ENCODE measurements at places on chromosomes 7 and 10.

- no peak for ATAC-seq
Observed at GRCh38 chr7:14835384-14835783, 67.2 kb downstream of the DGKB start.

GRCh38 chr7:3272691-3273141 lies 28.3 kb upstream of the SDK1 start:
- ATAC-seq: no peak

- ATAC-seq: no peak
Observed at GRCh38 chr10:129653861-129654260, 186.8 kb downstream of the MGMT start.

- ATAC-seq: no peak
Observed at GRCh38 chr10:72043016-72043834, 45.1 kb downstream of the SPOCK2 start.

GRCh38 chr10:52463826-52464225 lies 149.7 kb downstream of the DKK1 start:
- ATAC-seq: no peak

GRCh38 chr7:65239324-65239706 lies 134.3 kb upstream of the ZNF92 start:
- ATAC-seq: peak; percentile 6

GRCh38 chr10:109902992-109903947 lies 20.0 kb downstream of the XPNPEP1 start:
- no peak for ATAC-seq

DNA sequence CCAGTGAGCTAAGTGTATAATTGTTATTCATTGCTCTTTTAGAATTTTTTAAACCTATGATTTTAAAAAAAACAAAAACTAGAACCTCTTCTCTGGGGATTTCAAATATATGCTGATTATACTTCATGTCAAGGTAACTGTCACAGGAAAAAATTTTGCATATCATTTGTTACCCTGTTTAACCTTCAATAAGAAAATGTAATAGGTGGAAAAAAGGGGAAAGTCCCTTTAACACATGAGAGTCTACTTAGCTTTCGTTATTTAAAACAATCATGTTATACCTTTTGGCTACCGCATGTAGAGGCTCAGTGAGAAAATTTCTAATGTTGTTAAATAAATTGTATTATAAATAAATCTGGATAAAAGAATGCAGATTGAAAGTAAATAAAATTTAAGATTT lies 190.1 kb upstream of the AKR1E2 start:
- ATAC-seq: no peak

DNA sequence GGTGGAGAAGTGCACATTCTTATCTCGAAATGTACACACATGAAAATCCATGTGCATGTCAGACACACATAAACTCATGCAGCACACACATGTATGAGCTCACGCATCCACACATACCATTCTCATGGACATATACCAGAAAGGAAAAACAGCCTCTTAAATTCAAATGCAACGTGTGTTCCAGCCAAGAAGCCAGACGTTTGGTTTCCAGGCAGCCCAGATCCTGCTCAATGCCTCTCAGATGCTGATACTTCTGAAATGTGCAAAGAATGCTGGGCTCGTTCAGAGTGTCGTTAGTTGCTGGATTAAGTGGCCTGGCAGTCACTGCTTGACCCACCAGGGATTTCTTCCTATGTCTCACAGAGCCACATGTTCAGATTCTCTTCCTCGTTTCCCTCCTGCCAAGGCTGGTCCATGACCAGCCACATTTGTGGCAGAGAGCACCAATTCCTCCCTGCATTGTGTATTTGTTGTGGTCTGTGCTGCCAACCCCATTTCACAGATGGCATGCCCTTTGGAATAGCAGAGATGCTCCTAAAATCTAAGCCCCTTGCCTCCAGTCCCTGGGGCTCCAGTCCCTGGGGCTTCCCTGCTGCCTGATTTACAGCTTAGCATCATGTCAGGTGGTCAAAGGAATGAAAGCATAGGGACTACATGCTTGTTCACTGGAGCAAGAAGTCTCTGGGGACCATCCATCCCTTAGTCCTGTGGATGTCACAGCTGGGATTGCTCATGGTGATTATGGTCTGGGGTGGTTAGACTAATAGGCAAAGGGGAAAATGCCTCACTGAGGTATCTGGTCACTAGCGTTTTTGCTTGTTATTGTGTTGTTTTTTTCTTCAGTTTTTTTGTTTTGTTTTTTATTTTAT lies 426.6 kb downstream of the PLXNA4 start:
- ATAC-seq: no peak

DNA sequence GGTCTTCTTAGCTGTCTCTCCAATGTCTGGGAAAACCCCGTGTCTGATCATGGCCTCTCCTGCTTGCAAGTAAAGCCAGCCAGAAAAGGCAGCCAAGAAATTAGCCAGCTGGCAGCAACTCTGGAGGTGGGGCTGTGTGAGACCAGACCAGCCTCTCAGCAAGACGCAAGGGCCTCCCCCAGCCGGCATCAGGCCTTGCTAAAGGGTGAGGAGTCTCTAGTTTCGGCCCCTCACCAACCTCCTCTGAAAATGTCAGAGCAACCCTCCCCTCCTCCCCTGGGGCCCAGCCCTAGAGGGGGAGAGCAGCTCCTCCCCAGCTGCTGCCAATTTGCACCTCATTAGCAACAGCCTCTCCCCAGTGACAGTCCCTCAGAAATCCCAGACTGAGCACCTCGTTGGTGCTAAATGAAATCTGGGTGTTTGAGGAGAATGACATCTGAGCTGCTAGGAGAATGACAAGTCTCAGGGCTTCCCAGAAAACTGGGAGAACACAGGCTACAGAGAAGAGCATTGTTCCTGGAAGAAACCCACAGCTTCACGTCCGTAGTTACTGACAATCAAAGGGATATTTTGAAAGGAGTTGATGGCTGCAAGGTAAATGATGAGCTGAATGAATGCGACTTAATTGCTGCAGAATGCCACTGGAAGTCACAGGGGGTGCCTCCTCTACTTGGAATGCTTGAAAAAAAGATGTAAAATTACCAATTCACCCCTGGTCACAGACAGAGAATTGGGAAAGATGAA lies 25.9 kb downstream of the DGKI start:
- ATAC-seq: peak; percentile 39

GRCh38 chr7:141227454-141227853 lies 153.6 kb downstream of the TMEM178B start:
- no peak for ATAC-seq

Data from gastroesophageal sphincter (tissue), 4 donors.